ENCODE measurements at places on chromosomes 16 and 17.

- no peak for DNase-seq
These were observed 9.6 kb upstream of the MINK1 start for GRCh38 chr17:4823373-4824089.

- no peak for DNase-seq
These were observed 8.9 kb downstream of the FBXO47 start for GRCh38 chr17:38958326-38958725.

DNA sequence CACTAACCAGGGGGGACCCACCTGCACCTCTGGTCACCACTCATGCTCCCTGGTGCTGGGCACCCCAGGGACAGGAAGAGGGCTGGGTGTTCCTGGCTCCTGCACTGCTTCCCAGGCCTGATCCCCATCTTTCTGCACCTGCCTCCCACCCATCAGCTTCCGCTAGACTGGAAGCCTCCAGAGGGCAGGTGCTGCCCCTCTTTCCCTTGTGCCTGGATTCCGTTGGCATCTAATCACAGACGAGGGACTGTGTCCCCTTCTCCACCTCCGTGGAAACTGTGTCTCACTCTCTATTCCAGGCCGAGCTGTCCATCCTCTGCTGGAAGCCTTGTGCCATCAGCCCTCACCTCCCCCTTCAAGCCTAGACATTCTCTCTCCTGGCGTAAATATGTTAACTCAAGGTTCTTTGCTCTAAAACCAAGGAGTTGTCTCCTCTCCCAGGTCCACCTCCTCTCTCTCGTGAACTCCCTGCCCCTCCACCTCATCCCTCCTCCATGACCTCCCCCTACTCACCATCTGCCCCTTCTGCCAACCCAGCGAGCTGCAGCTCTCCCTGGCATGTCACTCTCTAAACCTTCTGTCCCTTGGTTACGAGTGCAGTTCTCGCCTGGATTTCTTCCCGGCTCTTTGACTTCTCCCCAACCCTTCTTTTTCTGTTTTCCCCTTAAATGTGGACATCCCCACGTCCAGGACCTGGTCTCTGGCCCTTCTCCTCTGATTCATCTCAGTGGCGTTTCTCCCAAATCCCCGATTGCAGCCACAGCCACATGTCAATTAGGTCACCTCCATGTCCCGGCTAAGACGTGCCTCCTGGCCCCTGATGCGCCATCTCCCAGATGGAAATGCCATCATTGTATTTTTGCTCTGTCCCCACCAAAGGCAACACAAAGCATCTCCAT, 107.7 kb downstream of the SEC14L1 start:
- DNase-seq: no peak

- no peak for DNase-seq
These were observed 151.4 kb upstream of the HS3ST3A1 start for GRCh38 chr17:13753154-13753553.

- peak; percentile 29 for DNase-seq
These were observed 37.9 kb downstream of the LYRM1 start for GRCh38 chr16:20938426-20938825.

- DNase-seq: peak; percentile 37
These were observed 6.5 kb upstream of the LLGL1 start for GRCh38 chr17:18218756-18219415.

DNA sequence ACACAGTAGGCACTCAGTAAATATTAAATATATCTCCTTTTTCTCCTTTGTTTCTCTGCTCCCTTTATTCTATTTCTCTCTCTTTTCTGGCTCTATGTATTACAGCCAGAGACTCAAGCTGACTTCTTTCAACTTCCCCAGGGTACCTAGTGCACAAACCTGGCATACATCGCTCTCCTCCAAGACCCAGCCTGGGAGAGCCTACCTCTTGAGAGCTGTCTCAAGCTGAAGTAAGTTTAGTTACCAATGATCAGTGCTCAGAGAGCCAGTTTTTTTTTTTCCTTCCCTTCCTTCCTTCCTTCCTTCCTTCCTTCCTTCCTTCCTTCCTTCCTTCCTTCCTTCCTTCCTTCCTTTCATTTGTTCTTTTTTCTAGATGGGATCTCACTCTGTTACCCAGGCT, 19.8 kb downstream of the TMEM98 start:
- no peak for DNase-seq

GRCh38 chr16:58013201-58013956, 12.2 kb downstream of the USB1 start:
- no peak for DNase-seq

GRCh38 chr17:50681263-50682200, 26.2 kb downstream of the ANKRD40 start:
- peak; percentile 82 for DNase-seq

DNA sequence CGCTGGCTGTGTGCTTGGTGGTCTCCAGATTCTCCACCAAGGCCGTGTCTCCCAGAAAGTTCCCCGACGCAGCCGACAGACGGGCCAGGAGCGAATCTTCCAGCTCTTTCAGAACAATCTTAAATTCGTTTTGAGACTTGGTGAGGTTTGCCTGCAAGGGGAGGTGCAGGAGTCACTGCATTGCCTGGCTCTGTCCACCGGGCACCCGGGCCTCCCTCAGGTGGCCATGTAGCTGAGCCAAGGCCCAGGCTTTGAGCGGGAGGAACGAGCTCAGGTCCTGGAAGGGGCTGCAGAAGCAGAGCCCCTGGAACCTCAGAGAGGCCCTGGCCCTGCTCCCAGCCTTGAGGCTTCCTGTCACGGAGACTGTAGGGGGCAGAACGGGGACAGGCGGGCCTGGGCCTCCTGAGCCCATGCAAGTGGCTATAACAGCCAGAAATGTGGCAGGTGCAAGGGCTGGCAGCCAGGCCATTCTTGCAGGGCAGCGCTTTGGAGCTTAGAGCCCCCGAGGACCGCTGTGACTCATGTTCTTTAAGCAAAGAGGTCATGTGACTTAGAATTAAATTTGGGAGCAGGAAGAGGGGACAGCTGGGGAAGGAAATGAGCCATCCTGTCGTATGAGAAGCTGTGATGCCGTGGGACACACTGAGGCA, 72.4 kb downstream of the PGS1 start:
- no peak for DNase-seq

- DNase-seq: no peak
These were observed 3.6 kb downstream of the APOBR start for GRCh38 chr16:28497861-28498599.

DNA sequence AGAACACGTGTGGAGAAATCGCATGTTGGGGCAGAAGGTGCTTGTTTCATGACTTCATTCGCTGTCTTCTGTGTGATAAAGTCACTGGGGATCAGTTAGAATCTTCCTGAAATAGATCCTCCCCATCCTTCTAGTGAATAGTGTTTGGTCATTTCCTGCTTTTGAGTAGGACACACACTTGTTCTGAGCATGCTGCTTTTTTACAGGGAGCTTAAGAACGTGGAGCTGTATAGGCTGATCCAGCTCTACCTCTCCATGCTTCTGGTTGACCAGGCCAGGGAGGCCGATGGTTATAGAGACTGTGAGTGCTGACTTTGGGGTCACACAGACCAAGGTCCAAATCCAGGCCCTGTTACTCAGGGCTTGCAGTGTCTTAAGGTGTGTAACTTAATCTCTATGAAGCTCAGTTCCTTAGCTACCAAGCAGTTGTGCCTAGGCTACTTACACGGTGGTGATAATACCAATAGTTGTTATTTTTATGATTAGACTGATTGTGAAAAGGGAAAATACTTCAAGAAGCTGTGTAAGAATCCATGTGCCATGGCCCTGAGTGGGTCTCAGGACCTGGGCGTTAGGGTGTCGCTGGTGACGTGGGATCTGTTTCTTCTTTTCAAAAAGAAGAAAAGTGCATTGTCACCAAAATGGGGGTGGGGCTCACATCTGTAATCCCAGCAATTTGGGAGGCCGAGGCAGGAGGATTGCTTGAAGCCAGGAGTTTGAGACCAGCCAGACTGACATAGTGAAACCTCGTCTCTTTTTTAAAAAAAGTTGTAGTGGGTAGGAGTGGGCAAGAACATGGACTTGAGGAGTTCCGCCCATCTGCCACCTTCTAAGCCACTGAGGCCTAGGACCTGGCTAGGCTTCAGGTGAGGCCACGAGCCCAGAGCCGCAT, 64.1 kb upstream of the LGALS9 start:
- no peak for DNase-seq

- DNase-seq: peak; percentile 39
These were observed 19.2 kb upstream of the TMEM101 start for GRCh38 chr17:44033861-44034408.

GRCh38 chr17:82502207-82502606, 17.3 kb upstream of the FOXK2 start:
- DNase-seq: no peak

GRCh38 chr17:40122136-40122998, 596 bp downstream of the MSL1 start:
- DNase-seq: peak; percentile 65

DNA sequence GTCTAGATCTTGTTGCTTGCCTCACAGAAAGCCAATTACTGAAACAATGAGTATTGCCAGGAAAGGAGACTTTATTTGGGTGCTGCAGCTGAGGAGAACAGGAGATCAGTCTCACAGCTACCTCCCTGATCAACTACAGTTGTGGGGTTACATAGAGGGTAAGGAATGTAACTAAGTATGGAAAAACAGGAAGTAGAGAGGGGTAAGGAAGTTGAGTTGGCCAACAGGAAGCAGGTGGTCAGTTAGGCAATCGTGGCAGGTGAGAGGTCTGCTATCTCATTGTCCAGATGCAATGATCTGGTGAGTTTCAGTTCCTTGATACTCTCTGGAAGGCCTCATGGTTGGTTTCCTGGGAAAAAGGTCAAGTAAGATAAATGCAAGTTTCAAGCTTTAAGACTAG, 333.1 kb upstream of the GOT2 start:
- DNase-seq: no peak

DNA sequence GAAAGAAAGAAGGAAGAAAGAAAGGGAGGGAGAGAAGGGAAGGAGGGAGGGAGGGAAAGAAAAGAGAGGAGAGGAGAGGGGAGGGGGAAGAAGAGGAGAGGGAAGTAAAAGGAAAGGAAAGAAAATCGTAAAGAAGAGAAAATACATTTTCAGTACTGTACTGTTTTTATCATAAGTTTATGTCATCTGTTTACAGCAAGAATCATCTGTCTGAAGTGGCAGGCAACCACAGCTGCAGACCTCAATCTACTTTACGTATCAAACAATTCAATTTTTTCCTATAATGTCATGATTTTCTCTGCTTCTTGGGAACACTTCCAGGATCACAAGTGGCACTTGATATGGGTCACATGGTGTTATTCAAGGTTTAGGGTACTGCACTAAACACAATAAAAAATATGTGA, 58.3 kb downstream of the USP32 start:
- DNase-seq: no peak

GRCh38 chr17:74971842-74972106, 785 bp downstream of the HID1 start:
- no peak for DNase-seq

GRCh38 chr17:65064452-65065019, 8.0 kb upstream of the GNA13 start:
- peak; percentile 75 for DNase-seq

DNA sequence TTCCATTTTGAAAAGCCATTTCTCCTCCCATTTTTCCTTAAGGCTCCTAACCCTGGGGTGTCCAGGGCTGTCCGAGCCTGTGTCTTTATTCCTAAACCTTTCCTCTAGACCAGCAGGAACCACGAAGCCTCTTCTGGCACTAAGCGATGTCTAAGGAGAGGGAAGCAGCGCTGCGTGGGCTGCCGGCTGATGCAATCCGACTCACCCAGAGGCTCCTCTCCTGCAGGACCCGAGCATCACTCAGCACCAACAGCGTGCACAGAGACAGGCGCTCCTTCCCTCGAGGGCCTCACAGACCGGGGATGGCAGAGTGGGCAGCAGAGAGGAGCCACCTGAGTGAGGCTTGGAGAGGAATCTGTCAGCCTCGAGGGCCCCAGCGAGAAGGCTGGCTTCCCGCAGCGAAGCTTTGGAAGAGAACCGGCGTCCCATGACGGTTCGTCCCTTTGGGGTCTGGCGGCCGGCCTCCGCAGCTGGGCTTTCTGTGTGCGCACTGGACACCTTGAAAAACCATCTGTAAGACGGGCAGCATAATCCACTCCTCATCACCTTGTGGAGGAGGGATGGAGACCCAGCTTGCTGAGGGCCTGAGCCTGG, 174.3 kb downstream of the FOXL1 start:
- DNase-seq: no peak

DNA sequence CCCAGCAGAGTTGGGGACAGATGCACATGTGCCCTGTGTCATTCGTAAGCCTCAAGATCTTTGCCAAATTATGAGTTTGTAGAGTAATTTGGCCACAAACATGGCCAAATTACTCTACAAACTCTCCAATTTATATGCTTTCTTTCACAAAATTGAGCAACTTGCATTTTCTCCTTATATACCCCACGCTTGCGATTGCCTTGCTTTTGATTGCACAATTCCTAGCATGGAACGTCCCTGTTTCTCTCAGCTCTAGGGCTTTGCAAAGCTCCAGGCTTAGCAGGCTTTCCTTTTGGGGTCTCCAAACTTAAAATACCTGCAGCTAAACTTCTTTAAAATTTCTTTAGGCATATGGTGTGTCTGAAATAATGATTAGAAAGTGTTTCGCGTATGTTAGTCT, 28.5 kb upstream of the MAF start:
- no peak for DNase-seq

GRCh38 chr17:77101521-77102410, 39.0 kb upstream of the SEC14L1 start:
- DNase-seq: no peak

- DNase-seq: no peak
These were observed 16.6 kb upstream of the IL21R start for GRCh38 chr16:27385398-27385797.

GRCh38 chr17:58382108-58382871, 30.3 kb upstream of the SUPT4H1 start:
- no peak for DNase-seq

DNA sequence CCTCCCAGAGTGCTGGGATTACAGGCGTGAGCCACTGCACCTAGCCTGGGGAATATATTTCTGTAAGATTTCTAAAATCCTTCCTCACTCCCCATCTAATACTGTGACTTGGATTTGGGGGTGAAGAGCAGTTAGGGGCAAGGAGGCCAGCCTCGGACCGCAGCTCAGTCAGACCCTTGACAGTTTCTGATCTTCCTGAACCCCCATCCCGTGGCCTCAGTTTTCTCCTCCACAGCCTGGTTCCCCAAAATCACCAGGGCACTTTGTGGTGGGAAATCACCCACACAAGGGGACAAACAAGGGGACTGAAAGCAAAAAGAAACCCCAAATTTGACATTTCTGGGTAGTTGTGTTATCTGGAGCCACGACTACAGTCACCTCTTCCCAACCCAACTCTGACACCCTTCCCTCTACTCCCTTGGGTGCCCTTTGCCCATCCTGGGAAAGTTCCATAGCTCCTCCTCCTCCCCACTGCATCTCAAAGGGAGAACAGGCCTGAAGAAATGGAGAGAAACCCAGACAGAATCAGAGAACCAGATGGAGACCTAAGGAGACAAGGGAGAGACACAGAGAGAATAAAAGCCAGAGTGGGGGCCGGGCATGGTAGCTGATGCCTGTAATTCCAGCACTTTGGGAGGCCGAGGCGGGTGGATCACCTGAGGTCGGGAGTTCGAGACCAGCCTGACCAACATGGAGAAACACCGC, 2.8 kb upstream of the STAT5A start:
- DNase-seq: no peak

Measured in ACHN (cell line).